ENCODE measurements at places on chromosomes 6 and 20. TPM values are rescaled to one million over a fixed set of nuclear protein-coding genes. Genes with fewer than 3 reads are reported as not detected.

- H3K4me1 ChIP-seq: no peaks in the 10 kb centered on the region
- no peaks in the 10 kb centered on the region for H3K27me3 ChIP-seq
- no peaks in the 10 kb centered on the region for H3K36me3 ChIP-seq
- H3K4me3 ChIP-seq: no peak overlapping the region
- DNase-seq: peak; percentile 29
- no peak overlapping the region for H3K27ac ChIP-seq
Observed at GRCh38 chr6:141513830-141514229, 618.9 kb upstream of the GJE1 start.

- no peak overlapping the region for H3K4me3 ChIP-seq
- peaks cover 48% of the 10 kb centered on the region for H3K36me3 ChIP-seq
- no peaks in the 10 kb centered on the region for H3K27me3 ChIP-seq
Observed at GRCh38 chr20:35489717-35490116, 34.3 kb downstream of the CEP250 start.

- H3K27ac ChIP-seq: no peak overlapping the region
- no peaks in the 10 kb centered on the region for H3K27me3 ChIP-seq
- H3K36me3 ChIP-seq: no peaks in the 10 kb centered on the region
- DNase-seq: no peak
Observed at GRCh38 chr6:111805511-111806164, 67.6 kb downstream of the FYN start.

DST gene
- total RNA-seq: 35.8 TPM

MAK gene
- 0.18 TPM for total RNA-seq

SAMD3 gene
- total RNA-seq: not detected

TPMT gene
- total RNA-seq: 13.1 TPM

SPTLC3 gene
- 2.2 TPM for total RNA-seq

CDSN gene
- not detected for total RNA-seq

Measured in cardiac muscle cell (in vitro differentiated cells and primary cell).